ENCODE measurements at places on chromosomes 11 and 22.

DNA sequence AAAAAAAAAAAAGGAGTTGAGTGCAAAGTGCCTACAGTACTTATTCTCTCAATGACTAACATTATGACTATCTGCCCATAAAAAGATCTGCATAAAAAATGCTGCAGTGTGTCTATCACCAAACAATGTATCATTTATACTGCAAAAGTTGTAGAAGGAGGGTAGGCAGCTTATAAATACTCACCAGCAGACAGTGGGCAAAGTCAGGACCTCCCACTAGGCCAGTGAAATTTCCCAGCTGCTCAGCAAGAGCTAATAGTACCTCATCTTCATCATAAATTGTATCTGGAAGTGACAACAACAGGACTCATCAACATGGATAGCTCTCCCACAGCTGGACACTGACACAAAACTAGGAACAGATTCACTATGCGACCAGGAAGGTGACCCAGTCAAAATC lies 1.6 kb downstream of the PPP2R1B start:
- no peak for DNase-seq

DNA sequence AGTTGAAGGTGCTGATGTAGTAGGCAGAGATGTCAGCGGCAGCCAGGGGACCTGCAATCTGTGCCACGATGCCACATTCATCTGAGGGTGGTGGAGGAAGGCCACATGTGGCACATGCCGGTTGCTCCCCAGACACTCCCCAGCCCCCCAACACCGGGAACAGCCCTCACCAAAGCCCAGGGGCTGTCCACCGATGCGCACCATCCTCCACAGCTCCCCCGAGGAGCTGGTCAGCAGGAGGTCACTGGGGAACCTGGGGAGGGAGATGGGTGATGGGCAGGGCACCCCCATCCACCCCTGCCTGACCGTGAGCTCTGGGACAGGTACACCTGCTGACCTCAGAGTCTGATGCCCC lies 3.5 kb downstream of the CASTOR1 start:
- no peak for DNase-seq

DNA sequence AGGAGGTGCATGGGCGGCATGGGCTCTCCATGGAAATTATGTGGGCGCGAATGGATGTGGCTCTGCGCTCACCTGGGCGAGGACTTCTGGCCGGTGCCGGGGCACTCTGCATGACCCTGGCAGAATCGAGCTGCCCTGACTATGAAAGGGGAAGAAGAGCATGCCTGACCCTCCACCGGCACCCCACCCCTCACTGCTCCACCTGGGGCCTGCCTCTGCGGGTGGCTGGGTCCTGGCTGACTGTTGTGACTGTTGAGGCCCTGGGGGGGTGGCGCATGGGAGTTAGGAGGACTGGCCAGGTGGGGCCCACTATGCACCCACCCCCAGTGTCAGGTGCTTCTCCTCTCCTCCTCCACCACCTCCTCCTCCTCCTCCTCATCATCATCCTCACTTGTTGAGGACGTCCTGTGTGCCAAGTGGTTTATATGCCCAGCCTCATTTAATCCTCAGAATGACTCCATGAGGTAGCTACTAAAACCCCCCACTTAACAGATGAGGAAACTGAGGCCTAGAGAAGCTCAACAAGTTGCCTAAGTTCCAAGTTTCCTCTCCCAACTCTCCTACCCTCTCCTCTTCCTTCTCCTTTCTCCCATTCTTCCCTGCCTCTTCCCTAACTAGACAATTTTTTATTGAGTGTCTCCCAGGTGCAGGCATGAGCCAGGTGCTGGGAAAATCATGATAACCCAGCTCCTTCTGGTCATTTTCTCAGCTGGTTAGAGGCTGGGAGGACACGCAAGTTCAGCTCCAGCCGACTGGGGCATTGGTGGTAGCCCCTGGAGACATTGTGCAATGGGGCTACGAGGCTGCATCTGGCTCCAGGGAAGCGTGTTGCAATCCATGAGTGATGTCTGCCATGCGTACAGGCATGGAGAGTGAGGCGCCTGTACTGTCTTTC lies 2.3 kb downstream of the MYEOV start:
- no peak for DNase-seq

DNA sequence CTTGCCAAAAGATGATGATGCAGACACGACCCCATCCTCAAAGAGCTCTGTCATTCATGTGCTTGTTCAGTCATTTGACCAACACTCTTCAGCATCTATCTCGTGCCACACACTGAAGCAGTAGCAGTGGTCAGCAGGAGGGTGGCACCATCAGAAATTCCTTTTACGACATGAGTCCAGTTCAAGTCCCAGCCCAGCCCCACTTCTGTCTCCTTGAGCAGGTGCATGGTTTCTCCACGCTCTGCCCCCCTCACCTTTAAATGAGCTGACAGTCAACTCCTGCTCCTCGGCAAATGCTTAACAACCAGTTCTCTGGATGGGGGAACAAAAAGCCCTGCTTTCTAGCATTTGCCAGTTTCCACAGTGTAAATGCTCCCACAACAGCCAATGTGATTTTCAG lies 60.9 kb downstream of the SYN3 start:
- no peak for DNase-seq

DNA sequence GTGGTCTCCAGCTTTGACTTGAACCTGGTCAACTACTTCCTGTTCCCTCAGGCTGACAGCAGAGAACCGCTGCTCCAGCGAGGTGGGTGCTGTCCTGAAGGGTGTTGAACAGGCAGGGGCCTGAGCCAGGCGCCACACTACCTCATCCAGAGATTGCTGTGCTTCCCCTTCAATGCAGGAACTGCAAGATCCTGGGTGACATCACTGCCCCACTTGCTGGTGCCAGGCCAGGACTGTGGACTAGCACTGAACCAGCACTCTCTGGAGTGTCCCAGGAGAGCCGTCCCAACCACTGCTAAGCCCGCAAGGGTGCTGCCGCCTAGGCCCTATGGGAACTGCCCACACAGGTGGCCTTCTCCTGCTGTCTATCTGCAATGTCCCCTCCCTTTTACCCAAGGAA lies 51.7 kb downstream of the GAB4 start:
- DNase-seq, result no peak

Measured in activated naive CD4-positive, alpha-beta T cell (primary cell).